ENCODE measurements at places on chromosomes 12 and 14.
A peak's percentile ranks its signal among the peaks of the same experiment; 100 is the strongest.

- no peak for DNase-seq
These were observed 114.1 kb upstream of the E2F7 start for GRCh38 chr12:77179515-77179914.

GRCh38 chr12:108348842-108349241, 9.7 kb upstream of the CMKLR1 start:
- no peak for DNase-seq

GRCh38 chr14:24809135-24809534, 175.1 kb upstream of the GZMB start:
- DNase-seq: no peak

- peak; percentile 48 for DNase-seq
These were observed 18.6 kb downstream of the PRORP start for GRCh38 chr14:35140718-35141581.

GRCh38 chr12:49971141-49971540, 1.6 kb upstream of the AQP6 start:
- no peak for DNase-seq

- DNase-seq: no peak
These were observed 42.2 kb downstream of the PLEKHA5 start for GRCh38 chr12:19171731-19172130.

GRCh38 chr12:96241846-96242256, 47.7 kb downstream of the ELK3 start:
- no peak for DNase-seq

DNA sequence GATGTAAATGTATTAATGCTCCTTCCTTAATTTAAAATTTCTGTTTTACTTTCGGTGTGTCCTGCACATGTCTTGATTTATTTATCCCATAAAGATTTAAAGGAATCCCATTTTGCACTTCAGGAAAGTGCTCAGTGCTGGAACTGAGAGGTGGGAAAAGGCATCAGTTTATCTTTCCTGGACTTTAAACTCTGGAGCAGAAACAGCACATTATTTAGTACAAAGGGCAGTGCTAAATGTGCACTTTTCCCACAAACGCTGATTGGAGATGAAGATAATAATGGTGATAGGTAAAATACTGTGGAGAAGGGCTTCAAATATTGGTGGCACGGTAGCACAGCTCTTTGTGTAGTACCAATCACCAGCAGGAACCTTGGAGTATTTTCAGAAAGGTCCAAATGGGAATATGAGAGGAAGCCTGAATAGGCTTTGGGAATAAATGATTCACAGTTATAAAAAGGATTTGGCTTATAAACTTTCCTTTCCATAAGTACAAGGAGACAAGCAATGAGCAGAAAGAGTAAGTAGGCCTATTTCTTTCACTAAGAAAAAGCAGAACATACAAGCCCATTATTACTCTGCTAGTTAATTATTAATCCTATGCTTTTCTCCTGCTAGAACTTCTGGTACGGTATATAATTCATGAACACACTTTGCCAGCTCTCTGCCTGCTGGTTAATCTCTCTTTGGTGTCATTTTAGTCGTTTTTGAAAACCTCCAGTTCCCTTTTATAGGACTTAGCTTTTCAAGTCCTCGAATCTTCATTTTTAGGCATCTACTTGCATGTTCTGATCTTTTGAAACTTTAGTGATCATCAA, 58.3 kb downstream of the SLC15A5 start:
- DNase-seq: no peak

DNA sequence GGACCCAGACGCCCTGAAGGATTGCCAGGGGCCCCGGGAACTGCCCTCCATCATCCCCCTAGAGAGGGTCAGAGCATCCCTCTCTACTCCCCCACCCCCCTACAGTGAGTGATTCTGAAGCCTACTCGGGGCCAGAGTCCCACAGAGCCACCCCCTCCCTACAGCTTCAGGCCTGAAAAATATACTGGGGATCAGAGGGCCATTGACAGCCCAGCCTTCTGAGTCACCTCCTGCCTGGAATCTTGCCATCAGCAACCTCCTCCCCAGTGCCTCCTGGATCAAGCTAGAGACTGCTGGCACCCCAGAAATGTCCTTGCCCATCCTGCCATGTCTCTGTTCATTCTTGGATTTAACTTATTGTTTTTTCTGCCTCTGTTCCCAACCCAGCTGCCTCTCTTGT, 21.7 kb upstream of the MIA2 start:
- DNase-seq: no peak

DNA sequence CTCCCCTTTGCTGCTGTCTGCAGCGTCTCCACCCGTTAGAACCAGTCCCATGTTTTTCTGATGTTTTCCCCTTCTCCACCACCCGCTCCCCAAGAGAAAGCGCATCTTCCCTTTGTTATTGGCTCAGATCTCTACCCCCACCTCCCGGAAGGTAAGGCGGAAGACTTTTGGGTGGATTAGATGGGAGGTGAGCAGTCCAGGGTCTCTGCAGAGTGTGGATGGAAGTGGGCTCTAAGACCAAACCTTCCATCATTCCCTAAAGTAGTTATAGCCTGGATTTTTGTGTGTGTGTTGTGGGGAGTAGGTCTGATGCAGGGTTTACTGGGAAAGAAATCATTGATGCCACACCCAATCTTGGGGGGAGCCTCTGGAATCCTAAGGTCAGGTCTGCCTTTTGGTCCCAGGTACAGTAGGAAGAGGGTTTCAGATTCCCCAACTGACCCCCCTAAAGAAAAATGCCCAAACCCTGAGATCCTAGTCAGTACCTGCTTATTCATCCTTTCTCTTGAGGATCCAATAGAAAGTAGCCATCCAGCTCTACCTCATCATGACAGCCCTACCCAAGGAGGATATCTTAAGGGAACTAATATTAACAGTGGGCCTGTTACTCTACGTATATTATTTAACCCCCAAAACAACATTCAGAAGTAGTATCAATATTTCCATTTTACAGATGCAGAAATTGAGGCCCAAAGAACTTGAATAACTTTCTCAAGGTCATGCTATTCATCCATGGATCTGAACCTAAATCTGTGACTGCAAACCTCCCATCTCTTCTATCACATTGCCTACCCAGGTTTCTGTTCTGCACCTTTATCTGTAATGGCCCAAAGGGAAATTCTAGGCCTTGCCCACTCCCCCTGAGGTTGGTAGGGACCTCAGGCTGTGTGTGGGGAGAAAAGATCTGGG, 1.1 kb downstream of the KIF5A start:
- no peak for DNase-seq

- DNase-seq: no peak
These were observed 1.4 kb upstream of the BATF start for GRCh38 chr14:75520852-75521251.

GRCh38 chr14:51093371-51094281, 1.3 kb downstream of the TRIM9 start:
- peak; percentile 79 for DNase-seq

DNA sequence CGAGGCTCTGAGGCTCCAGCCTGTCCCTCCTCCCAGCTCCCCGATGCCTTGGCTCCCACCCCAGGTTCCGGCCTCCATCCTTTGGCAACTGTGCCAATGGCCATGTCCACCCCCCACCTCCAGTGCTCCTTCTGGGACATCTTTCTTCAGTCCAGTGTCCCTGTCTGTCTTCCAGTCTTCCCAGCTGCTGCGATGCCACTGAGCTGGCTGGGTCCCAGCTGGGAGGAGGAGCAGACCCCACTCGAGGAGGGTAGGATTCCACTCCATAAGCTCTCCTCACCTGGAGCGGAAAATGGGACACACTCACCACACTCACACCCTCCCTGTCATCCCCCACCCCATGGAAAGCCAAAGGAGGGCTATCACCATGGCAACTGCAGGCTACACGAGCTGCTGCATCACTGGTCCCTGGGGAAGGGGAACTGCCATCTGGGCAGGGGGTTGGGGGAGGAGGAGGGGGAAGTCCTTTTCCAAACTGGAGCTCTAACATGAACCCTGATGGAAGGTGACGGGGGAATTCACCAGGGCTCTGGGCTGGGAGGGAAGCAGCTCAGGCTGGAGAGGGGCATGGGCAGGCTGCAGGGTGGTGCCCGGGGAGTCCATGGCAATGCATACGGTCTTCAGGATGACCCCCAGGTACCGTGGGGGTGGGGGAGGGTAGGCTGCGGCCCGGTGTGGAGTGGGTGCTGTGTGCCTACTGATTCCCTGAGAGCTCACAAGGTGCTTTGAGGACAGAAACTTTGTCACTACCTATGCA, 94.3 kb downstream of the LRRC74A start:
- DNase-seq: peak; percentile 94

DNA sequence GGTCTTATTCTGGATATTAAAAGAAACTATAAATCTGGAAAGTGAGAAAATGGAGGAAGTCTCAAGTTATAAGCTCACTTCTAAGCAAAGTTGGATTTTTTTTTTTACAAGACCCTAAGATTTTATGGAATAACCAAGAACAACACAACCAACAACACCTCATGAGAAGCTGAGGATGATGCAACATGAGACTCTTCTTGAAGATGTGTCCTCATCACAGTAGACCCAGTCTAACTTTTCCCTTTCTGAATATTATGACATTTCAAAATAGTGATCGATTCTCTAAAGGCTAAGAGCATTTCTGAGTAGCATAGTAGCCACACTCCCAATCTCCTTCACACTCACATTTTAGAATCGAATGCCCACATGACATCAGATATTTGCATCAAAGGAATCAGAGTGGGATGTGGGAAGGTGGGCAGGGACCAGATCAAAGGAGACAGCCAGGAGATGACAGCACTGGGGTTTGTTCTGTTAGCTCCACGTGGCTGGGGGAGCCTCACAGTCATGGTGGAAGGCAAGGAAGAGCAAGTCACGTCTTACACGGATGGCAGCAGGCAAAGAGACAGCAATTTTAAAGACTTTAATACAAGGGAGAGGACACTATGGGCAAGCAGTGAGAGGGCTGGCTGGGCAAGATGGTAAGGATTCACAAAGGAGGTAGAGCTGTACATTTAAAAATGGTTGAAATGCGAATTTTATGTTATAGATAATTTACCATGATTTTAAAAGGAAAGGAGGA, 90.7 kb upstream of the MYL2 start:
- DNase-seq: no peak

GRCh38 chr12:112105891-112106290, 2.7 kb downstream of the NAA25 start:
- DNase-seq: peak; percentile 86

- peak; percentile 71 for DNase-seq
These were observed 125.3 kb upstream of the PWP1 start for GRCh38 chr12:107560165-107560898.

GRCh38 chr12:88063375-88063774, 34.2 kb upstream of the C12orf50 start:
- DNase-seq: no peak

- no peak for DNase-seq
These were observed 72.0 kb downstream of the BMP4 start for GRCh38 chr14:53884601-53885000.

- DNase-seq: no peak
These were observed 73.5 kb downstream of the CDK17 start for GRCh38 chr12:96326628-96327227.

- DNase-seq: peak; percentile 72
These were observed at the start of gene BEGAIN for GRCh38 chr14:100587086-100587762. BEGAIN (minus strand) TSS chr14:100587417; CDS start chr14:100587290, 127 bp downstream.

DNA sequence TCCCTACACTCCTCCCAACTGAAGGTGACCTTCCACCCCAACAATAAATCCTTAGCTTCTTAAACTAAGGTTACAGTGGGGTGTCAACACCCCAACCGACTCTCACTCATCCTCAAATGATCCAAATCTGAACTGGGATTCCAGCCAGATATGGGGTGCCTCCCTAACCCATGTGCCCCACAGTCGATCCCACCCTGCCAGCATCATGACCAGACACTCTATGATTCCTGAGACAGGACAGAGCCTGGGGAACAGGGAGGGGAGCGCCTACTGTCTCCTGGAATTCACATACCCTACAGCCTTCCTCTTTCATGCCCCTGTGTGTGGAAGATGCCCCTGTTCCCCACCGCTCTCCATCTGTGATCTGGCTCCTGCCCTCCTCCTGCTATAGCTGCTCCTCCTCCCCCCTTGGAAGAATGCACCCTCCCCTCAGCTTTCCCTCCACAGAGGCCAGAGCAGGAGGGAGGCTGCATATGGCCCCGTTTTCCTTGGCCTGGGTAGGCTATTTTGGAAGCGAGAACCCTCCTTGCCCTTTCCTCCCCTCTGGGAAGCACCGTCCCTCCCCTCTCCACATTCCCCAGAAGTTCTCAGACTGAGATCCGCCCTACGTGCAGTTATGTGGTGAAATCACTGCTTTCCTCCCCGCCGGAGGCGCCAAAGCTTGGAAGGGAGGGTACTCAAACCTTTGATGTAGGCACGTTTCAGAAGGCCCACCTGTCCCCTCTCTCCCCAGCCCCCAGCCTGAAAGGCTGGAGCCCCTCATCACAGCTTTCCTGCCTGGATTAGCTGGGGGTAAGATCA, 48.0 kb downstream of the SMUG1 start:
- peak; percentile 97 for DNase-seq

DNA sequence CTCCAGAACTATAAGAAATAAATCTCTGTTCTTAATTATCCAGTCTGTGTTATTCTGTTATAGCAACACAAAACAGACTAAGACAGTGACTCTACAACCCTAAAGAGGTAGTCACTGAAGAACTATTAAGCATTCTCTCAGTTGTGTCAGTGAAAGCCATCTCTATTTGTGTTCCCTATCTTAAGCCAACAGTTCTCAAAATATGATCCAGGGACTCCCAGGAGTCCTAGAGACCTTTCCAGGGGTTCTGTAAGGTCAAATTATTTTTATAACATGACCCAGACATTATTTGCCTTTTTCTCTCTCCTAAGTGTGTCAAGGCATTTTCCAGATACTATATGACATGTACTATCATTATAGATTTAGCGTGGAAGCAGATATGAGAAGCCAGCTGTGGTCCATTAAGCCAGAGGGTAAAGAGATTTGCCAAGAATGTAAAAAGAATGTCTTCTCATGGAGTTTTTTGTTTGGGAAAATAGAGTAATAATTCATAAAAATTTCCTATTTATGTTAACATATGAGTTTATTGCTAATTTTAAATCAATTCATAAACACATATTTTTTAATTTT, 315.8 kb downstream of the RGS6 start:
- DNase-seq: no peak

- no peak for DNase-seq
These were observed 442.1 kb upstream of the PDE3A start for GRCh38 chr12:19926266-19926665.

- no peak for DNase-seq
These were observed 36.5 kb downstream of the LRIG3 start for GRCh38 chr12:58883576-58884334.

- no peak for DNase-seq
These were observed 454.1 kb upstream of the FLRT2 start for GRCh38 chr14:85075694-85076476.

GRCh38 chr14:62665286-62665685, 380.0 kb downstream of the KCNH5 start:
- peak; percentile 70 for DNase-seq

- no peak for DNase-seq
These were observed 22.7 kb downstream of the MFAP5 start for GRCh38 chr12:8639936-8640335.

- no peak for DNase-seq
These were observed 1.7 kb upstream of the SUOX start for GRCh38 chr12:55995366-55995765.

DNA sequence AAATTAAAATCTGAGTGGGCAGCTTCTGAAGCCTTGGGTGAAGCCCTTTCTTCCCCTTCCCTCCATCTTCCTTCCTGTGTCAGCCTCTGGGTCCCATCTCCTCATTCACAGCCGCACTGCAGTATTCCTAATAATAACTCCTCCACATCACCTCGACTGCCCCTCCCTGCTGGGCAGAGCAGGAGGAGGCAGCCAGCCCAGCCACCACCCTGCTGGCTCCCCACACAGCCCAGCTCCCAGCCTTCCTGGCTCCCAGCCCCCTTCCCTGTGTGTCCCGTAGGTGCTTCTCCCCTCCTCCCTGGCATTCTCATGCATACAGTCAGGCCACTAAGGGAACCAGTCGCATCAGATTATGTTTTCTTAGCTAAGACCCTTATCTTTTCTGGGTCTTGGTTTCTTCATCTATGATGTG, 3.7 kb downstream of the IFFO1 start:
- DNase-seq: no peak

- DNase-seq: no peak
These were observed 1469.3 kb downstream of the AACS start for GRCh38 chr12:126534495-126534894.
